Neural crest cell (in vitro differentiated cells): ENCODE measurements at places on chromosomes 13 and 19.

DNA sequence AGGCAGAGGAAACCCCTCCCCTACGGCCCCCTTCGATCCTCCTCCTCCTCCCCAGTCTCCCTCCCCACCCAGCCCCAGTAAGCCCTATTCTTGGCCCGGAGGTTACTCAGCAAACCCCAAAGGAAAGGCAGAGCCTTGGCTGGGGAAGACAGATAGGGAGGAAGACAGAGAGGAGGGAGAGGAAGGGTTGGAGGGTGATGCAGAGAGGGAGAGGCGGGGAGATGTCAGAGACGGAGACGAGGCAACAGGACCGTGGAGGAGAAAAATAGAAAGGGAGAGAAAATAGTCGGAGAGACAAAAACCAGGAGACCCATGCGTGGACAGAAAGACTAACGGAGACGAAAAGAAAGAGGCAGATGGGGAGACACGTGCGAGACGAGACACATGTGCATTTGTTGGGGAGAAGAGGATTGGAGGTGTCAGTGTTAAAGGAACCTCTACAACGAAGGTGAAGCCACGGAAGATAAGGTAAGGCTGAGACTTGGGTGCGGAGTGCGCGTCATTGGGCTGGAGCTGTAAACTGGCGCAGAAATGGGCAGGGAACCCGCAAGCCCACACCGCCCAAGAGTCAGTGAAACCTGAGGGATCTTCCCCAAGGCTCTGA is 2.9 kb downstream of the TGFB1 start:
- no peak for DNase-seq

GRCh38 chr13:79722885-79723445 is 242.0 kb downstream of the NDFIP2 start:
- no peak for DNase-seq

- DNase-seq: no peak
Observed at GRCh38 chr13:88717946-88718345, 1046.8 kb downstream of the SLITRK5 start.

GRCh38 chr13:35780613-35781012 is 304.1 kb upstream of the MAB21L1 start:
- DNase-seq: no peak

- no peak for DNase-seq
Observed at GRCh38 chr13:50747737-50748350, 95.6 kb downstream of the DLEU7 start.

DNA sequence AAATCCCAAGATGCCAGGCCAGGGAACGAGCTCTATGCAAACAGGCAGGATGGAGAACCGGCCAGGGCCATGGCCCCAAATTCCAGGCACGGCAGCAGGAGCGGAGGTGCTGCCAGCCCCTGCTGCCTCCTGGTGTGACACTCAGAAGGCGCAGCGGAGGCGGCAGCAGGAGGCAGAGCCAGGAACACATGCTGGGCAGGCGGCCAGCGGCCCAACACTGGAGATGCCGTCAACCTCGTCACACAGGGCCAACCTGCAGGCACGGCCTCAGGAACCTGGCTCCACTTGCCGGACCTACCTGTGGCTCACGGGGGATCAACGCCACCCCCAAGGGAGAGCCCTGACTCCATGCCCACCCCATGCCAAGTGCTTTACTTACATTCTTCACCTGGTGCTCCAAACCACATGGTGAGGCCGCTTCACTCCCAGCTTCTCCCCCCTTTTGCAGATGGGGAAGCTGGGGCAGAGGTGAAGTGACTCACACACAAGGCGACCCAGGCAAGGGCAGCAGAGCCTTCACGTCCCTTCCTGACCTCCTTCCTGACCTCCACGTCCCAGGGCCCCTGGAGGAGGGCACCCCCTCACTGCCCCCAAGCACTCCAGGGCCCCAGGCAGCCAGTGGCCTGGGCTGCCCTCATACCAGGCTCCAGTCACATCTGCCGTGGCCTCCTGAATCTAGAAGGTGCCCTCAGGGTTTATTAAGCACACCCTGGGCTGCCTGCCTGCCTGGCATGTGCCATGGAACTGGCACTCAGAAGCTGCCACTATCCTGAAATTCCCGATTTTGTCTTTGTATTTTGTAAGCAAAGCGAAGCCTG is 43.5 kb downstream of the GGACT start:
- no peak for DNase-seq

- no peak for DNase-seq
Observed at GRCh38 chr19:40009674-40010073, 12.8 kb downstream of the ZNF546 start.

DNA sequence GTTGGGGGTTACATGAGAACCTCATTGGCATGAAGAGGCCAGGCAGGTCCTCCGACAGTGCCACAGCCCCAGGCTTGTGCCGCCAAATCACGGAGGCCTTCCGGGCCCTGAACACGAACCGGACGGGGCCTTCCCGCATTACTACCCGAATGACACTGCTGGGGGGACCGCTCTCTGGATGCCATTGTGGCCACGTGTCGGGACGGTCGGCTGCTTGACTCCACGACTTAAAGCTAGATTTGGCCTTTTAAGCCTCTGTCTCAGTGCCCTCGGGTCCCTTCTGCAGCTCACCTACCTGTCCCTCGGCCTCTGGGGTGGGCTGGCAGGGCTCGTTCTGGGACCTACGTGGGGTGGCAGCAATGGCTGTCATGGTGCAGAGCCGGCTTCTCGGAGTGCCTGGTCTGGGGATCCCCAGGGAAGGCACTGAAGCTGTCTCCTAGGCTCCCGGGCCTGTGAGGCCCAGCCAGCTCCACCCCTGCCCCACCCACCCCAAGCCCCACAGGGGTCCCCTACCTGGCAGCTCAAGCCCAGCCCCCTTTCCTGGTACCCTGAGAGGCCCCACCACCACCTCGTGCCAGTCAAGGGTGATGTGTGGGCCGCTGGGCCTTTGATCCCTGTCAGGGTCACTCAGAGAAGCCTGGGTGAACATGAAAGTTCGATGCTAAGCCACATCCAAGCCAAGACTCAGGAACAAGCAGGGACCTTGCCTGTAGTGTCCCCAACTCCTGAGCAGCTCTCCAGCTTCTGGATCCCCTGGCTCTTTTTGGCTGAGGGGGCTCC is 245.8 kb upstream of the SGCG start:
- DNase-seq: no peak

GRCh38 chr19:35901854-35902661 is at the start of gene HCST:
Gene HCST (plus strand): TSS chr19:35902529. CDS start chr19:35902594, 65 bp downstream.
- DNase-seq: no peak

DNA sequence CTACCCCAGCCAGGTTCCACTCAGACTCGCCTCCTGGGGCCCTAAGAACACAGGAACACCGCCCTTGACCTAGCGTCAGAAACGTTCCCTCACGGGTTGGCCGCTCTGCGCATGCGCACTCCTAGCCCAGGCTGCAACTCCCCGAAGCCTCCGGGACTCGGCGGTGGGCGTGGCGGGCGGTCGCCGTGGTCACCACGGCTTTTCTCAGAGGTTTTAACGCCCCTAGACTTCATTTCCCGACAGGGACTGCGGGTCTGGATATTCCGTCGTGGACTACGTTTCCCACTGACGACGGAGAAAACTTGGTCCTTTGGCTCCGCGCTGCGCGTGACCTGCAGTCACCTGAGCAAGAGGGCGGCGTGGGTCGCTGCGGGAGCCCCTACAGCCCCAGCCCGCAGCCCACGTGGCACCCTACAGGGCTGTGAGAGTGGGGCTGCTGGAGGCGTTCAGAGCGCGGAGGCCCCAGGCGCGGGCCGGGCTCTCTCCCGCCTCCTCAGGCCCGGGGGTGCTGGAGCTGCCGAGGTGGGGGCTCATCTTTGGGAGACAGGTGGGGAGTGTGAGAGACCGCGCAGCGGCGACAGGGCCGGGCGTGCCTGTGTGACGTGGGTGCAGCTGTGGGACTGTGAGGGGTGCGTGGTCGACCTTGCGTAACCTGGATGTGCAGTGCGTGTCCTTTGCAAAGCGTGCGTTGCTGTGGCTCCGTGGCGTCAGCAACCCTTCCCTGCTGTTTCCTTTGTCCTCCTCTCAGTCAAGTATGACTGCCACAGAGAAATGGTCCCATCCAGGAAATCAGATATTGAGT is 38.0 kb upstream of the ZNF573 start:
- peak; percentile 68 for DNase-seq

DNA sequence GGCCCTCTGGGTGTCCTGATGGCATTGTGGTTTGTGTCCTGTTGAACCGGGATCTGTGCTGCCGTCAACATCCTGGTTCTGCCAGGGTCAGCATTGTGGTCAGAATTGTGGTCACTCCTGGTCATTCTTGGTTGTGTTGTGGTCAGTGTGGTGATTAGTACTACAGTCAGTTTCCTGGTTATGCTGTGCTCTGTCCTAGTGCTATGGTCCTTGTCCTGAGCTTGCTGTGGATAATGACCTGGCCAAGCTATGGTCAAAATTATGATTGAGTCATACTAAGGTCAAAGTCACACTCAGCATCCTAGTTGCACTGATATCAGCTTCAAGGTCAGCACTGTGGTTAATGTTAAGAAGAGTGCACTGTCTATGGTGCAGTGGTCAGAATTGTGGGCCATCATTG is 4.5 kb upstream of the OLFM2 start:
- no peak for DNase-seq

DNA sequence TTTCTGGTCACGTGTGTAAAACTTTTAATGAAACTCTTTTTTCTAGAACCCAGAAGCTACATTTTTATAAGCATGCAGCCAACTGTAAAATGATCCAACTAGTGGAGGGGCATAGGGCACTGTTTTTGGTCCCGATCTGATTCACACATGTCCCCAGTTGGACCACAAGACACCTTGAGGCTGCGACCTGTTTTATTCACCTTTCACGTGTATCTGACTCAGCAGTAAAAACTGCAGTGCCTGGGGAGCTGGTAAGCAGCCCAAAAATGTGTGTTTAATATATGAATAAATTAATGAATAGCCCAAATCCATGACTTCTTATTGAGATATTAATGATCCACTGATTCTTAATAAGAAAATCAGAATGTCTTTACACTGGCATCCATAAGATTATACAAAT is 140.4 kb downstream of the COL4A1 start:
- no peak for DNase-seq

DNA sequence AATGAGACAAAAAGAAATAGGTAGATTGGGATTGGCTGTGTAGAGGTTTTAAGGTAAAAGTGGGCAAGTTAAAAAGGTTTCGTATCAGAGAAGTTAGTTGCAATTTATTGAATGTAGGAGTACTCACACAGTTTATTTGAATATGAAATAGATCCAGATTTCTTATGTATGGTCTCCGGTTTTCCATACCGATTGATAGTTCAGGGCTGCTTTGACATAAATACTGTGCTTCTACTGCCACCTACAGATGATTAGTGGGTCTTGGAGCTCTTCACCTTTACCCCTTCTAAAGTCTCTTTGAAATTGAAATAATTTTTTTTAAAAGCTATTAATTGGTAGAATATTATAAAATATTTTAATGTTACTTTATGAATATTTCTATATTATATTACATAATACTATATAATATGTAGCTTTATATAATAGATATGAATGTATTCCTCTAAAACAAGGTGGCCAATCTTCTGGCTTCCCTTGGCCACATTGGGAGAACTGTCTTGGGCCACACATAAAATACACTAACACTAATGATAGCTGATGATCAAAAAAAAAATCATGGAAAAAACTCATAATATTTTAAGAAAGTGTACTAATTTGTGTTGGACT is 7.7 kb upstream of the GPR18 start:
- DNase-seq: no peak

- no peak for DNase-seq
Observed at GRCh38 chr19:44635581-44636438, 7.9 kb upstream of the PVR start.

- peak; percentile 59 for DNase-seq
Observed at GRCh38 chr19:4066682-4067395, at the start of gene ZBTB7A. Gene ZBTB7A (minus strand): TSS chr19:4066899. CDS start chr19:4055232, 11,667 bp downstream.

DNA sequence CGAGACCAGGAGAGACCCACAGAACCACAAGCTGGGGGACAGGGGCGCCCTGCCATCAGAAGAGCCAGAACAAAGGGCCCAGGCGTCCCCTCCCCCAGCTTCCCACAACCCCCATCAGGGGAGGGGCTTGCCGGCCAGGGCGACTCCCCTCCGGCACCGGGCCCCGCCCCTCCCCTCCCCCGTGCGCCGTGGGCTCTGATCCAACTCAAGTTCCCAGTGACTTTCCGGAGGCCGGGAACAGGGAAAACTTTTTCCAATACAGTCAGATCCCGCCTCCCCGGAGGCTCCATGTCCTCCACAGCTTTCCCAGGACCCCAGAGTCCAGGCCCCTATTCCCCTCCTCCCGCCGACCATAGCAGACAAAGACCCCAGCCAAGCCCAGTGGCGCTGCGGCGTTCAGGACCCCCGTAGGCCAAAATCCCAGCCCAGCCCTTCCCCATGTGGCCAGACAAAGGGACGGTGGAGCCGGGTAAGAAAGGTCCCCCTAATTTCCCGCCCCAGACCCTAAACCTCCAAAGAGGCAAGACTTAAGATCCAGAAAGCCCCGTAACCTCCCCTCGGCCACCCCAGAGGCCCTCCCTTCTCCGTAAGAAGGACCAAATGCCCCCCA is 673 bp downstream of the TEAD2 start:
- peak; percentile 57 for DNase-seq

GRCh38 chr19:1746401-1747284 is 6.7 kb upstream of the ONECUT3 start:
- no peak for DNase-seq

GRCh38 chr13:29411481-29411880 is 184.0 kb downstream of the SLC7A1 start:
- DNase-seq: no peak

DNA sequence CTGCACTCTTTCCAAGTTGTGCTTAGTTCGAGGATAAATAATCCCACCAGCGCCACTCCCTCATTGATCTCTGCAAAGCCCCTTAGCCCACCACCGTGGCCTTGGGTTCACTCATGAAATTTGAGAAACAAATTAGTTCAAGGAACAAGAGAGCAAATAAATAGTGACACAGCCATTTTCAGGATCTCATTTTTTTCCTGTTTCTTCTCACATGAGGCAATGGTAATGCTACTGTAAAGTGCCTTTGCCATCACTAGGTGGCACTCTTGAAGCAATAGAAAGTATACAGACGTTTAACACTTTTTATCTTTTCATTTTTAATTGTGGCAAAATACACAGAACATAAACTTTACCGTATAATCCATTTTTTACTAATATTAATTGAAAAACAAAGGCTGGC is 76.8 kb upstream of the ZNF835 start:
- no peak for DNase-seq

GRCh38 chr19:35784503-35785338 is 9.4 kb downstream of the ARHGAP33 start:
- no peak for DNase-seq
